ENCODE measurements at places on chromosomes 1 and 21. TPM values are rescaled to one million over a fixed set of nuclear protein-coding genes. Genes with fewer than 3 reads are reported as not detected.

ERG gene
- total RNA-seq = 0.58 TPM

GPR37L1 gene
- not detected for total RNA-seq

TIMM17A gene
- 7.1 TPM for total RNA-seq

RAB25 gene
- total RNA-seq = 216 TPM

DNA sequence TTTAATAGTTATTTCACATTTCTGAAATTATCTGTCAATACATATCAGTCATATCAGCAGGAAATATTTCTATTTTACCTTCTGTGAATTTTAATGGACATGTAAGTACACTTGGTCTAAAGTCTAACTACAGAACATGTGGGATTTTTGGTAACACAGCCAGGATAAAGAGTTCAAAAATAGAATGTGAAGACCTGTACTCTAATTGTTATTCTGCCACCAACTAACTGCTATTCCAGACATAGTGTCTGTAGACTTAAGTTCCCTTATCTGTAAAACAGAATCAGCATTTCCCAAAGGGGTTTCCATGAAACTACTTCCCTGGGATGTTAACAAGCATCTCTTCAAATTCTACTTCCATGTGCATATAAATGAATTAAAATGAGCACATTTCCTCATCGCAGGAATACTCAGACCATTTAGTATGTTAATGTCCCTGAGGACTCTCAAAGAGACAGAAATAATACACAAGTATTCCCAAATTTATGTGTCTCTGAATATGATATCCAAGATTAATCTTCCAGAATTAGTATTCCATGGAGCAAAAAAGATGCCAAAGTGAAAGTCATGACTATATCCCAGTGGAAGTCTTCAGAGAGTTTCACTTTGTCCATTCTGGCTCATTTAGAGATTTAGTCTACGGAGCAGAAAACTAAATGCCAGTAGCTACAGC, 325.6 kb downstream of the NEGR1 start:
- H3K36me3 ChIP-seq = no peaks in the 10 kb centered on the region
- no peak for DNase-seq

- no peaks in the 10 kb centered on the region for H3K27me3 ChIP-seq
- H3K4me1 ChIP-seq = peaks cover 94% of the 10 kb centered on the region
- peaks cover 7% of the 10 kb centered on the region for H3K36me3 ChIP-seq
- H3K27ac ChIP-seq = no peak overlapping the region
These were observed 29.7 kb downstream of the PBX1 start for GRCh38 chr1:164588516-164589341.

DNA sequence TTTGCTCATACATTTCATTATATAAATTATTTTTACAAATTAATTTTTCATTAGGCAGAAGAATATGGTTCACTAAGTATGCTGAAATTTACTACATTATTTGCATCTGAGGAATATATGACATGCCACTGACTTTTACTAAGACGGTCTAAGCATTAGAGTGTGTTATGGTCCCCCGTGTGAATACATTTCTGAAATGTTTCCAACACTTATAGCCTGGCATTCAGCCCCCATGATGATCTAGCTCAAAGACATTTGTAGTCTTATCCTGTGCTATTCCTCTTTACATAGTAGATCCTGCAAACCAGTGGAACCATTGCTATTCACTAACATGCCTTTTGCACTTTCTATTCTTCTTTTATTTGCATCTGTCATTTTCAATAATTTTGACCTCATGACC, 1878.0 kb downstream of the MRPL39 start:
- no peaks in the 10 kb centered on the region for H3K4me1 ChIP-seq
- peak; percentile 7 for DNase-seq
- no peak overlapping the region for H3K27ac ChIP-seq
- H3K4me3 ChIP-seq = no peak overlapping the region
- no peaks in the 10 kb centered on the region for H3K36me3 ChIP-seq
- no peaks in the 10 kb centered on the region for H3K27me3 ChIP-seq

GRCh38 chr1:204858363-204858821, 12.3 kb upstream of the NFASC start:
- no peak overlapping the region for H3K4me3 ChIP-seq
- no peaks in the 10 kb centered on the region for H3K36me3 ChIP-seq
- no peaks in the 10 kb centered on the region for H3K4me1 ChIP-seq
- no peaks in the 10 kb centered on the region for H3K27me3 ChIP-seq
- DNase-seq = no peak

DNA sequence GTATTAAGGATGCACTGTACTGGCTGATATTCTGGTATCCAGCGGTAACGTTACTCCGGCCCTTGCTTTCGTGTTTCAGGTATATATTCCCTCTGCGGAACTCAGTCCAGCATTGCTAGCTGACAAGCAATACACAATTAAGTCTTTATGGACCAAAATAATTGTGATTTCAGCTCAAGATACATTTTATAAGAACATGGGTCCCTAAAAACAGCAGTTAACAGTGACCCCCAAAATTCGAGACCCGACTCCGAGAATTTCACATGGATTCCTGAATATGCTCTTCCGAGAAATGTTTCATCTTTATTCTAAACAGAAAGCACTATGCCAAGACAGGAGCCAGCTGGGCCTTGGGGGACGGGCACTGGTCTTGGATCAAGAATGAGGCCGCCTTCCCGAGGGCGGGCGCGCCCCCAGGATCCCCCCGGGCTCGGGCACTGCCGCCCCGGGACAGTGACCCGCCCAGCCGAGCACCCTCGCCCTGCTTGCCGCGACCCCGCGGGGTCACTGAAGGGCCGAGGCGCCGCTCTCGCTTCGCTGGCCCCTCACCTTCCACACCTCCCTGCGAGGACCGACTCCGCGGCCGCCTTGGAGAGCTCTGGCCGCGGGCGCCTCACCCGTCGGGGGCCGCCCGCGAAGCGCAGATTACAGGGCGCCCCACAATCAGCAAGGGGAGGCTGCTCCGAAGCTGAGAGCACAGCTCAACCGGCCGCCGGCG, 610 bp downstream of the SCYL3 start:
- no peak for DNase-seq
- peaks cover 7% of the 10 kb centered on the region for H3K36me3 ChIP-seq
- H3K4me1 ChIP-seq = peaks cover 13% of the 10 kb centered on the region
- peak overlapping the region; percentile 81 for H3K4me3 ChIP-seq
- H3K27me3 ChIP-seq = no peaks in the 10 kb centered on the region
- peak overlapping the region; percentile 99 for H3K27ac ChIP-seq

GRCh38 chr1:241714321-241715218, 62.5 kb downstream of the WDR64 start:
- no peak for DNase-seq
- H3K4me3 ChIP-seq = no peak overlapping the region
- H3K27me3 ChIP-seq = no peaks in the 10 kb centered on the region
- H3K27ac ChIP-seq = no peak overlapping the region

DNA sequence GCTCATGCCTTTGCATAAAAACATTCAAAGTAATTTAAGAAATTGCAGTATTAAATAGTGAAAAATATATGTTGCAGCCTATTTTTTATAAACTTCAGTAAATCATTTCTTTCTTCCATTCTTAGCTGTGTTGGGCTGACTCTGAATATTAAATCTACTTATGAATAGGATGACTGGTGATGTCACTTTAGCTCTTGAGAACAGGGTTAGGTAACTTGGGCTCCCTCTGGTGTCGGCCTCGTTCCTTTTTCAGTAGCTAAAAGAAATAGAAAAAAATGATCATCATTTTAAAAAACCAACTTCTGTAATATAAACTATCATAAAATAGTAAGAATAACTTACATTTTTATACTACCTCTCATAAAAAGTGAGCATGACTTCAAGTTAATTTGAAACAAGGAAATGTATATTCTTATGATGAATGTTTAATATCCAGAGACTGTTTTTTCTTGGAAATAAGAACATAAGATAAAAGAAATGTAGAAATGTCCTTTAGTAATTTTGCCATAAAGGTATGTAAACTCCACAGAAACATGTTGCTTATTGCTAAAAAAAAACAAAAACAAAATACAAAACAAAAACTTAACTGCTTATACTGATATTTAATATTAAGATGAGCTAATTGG, 26.8 kb upstream of the NCAM2 start:
- peak; percentile 82 for DNase-seq
- H3K36me3 ChIP-seq = no peaks in the 10 kb centered on the region
- H3K27me3 ChIP-seq = no peaks in the 10 kb centered on the region
- no peak overlapping the region for H3K27ac ChIP-seq
- no peaks in the 10 kb centered on the region for H3K4me1 ChIP-seq

DNA sequence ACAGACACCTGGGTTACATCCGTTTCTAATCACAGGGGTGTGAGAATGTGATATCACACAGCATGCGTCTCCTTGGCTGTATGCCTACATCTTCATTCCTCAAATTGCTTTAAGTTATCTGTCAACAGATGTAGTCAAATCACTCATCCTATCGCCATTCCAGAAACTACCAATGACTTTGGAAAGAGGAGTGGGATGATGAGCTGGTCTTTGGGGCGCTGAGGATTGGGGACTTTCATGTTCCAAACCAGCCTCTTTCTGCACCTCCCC, 104.8 kb downstream of the NAV1 start:
- H3K4me3 ChIP-seq = no peak overlapping the region
- no peak for DNase-seq
- peaks cover 12% of the 10 kb centered on the region for H3K27me3 ChIP-seq
- no peaks in the 10 kb centered on the region for H3K36me3 ChIP-seq
- peaks cover 13% of the 10 kb centered on the region for H3K4me1 ChIP-seq

DNA sequence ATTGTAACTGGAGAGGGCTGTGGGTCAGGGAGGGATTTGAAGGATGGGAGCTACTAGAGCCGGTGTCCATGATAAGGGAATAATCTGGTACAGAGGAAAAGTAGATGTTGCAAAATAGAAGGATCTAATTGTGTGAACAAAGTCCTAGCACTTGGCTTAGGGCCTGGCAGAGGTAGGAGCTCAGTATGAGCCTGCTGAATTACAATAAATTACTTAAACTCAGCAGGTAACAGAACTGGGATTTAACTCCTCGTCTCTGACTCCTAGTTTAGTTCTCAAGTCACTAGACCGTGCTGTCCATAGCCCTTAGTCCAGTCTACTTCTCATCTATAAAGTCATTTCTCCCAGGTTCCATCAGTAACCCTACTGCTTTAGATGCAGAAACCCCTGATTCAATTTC, 120.2 kb downstream of the LRRC53 start:
- H3K27ac ChIP-seq = no peak overlapping the region
- H3K36me3 ChIP-seq = no peaks in the 10 kb centered on the region
- H3K4me1 ChIP-seq = peaks cover 37% of the 10 kb centered on the region
- no peak for DNase-seq
- no peak overlapping the region for H3K4me3 ChIP-seq
- no peaks in the 10 kb centered on the region for H3K27me3 ChIP-seq

DNA sequence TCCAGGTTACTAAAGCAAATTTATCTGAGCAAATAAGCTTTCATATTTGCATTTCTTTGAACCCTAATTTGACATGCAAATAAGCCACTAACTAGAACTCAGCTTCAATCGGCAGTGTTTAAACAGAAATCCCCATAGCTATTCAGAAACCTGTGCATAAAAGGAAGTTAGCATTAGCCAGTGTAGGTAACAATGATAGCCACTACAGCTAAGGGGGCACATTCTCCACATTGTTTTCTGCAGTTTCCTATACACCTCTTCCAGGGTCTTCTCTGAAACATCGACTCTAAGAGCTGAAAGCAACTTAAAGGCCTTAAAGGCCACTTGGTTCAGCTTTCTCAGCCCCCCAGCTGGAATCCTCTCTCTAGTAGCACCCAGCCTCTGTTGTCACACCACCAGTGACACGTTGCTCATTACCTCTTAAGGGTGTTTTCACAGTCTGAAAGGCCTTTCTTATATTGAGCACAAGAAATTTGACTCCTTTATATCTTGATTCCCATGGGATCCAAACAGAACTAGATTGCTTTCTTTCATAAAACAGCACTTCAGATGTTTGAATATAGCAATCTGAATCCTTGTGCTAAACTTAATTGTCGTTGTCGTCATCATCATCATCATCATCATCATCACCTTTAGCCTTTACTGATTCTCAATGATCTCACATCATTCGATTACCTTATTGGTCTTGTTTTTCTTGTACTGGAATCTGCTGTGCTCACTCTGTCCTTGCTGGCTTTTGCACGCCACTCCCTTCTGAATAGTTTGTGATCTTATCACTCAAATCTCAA, 93.9 kb upstream of the DAB1 start:
- H3K4me1 ChIP-seq = no peaks in the 10 kb centered on the region
- no peaks in the 10 kb centered on the region for H3K27me3 ChIP-seq
- no peak overlapping the region for H3K27ac ChIP-seq
- no peaks in the 10 kb centered on the region for H3K36me3 ChIP-seq
- H3K4me3 ChIP-seq = no peak overlapping the region

- H3K27me3 ChIP-seq = no peaks in the 10 kb centered on the region
- no peaks in the 10 kb centered on the region for H3K4me1 ChIP-seq
- H3K4me3 ChIP-seq = no peak overlapping the region
- DNase-seq = no peak
- H3K36me3 ChIP-seq = no peaks in the 10 kb centered on the region
These were observed 35.3 kb downstream of the CLCA4 start for GRCh38 chr1:86582161-86582560.

DNA sequence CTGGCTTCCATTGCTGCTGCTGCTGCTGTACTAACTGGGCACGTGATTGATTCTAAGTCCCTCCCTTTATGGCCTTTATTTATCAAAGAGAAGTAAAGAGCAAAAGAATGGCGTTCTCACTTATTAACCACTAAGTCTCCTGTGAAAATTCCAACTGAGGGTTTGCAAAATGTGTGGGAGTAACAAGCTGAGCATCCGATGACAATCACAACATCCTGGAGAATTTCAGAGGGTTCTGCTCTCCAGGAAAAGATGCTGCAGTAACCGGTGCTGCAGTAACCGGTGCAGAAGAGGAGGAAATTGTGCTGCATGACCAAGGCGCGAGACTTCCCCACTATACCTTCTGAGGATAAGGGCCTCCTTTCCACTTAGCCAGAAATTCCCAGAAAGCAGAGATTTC, 12.7 kb upstream of the MX2 start:
- no peak overlapping the region for H3K27ac ChIP-seq
- H3K4me3 ChIP-seq = no peak overlapping the region
- no peaks in the 10 kb centered on the region for H3K27me3 ChIP-seq
- no peaks in the 10 kb centered on the region for H3K36me3 ChIP-seq
- peaks cover 7% of the 10 kb centered on the region for H3K4me1 ChIP-seq
- no peak for DNase-seq

GRCh38 chr1:214404154-214404553, 123.2 kb downstream of the SMYD2 start:
- no peaks in the 10 kb centered on the region for H3K27me3 ChIP-seq
- no peak for DNase-seq
- no peak overlapping the region for H3K4me3 ChIP-seq
- H3K36me3 ChIP-seq = peaks cover 18% of the 10 kb centered on the region
- H3K4me1 ChIP-seq = no peaks in the 10 kb centered on the region

Data from stomach (tissue), 19 donors.